Effector memory CD8-positive, alpha-beta T cell (primary cell): ENCODE measurements at places on chromosomes 11 and 22.

DNA sequence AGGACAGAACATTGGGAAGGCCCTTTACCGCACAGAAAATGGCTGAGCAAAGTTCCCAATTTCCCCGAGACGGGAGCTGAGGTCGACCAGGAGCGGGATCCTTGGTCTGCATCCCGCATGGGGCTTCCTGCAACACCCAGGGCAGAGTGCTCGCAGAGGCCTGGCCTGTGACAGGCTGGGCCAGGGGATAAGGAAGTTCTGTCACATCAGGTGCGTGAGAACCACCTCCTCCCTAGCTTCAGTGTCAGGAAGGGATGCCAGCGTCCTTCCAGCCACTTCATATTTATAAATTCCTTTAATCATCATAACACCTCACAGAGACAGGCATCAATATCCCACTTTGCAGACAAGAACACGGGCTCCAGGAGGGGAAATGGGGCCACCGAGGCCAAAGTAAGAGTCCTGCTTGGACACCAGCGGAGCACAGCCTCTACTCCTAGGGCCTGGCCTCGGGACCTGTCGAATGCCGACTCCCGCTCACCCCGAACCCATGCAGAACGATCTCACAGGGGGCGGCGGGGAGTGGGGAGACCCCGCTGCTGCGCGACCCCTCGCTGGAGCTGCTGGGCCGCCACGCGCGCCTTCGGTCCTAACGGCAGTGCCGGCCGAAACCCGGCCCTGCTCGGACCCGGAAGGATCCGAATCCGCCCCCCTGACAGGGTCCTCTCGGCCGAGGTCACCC is 532 bp downstream of the BET1L start:
- DNase-seq = no peak

DNA sequence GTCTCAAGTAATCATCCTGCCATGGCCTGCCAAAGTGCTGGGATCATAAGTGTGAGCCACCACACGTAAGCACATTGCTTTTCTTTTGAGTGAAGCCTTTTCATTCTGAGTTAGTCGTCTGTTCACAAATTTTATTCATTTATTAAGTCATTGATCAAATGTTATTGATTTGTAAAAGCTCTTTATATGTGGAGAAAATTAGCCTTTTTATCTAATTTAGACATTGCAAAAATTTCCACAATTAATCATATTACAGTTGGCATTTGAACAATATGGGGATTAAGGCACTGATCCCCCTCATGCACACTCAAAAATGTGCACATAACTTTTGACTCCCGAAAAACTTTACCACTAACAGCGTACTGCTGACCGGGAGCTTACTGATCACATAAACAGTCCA is 7.5 kb upstream of the EMID1 start:
- DNase-seq = no peak

- DNase-seq = no peak
Observed at GRCh38 chr22:21837248-21837979, 30.0 kb downstream of the MAPK1 start.

DNA sequence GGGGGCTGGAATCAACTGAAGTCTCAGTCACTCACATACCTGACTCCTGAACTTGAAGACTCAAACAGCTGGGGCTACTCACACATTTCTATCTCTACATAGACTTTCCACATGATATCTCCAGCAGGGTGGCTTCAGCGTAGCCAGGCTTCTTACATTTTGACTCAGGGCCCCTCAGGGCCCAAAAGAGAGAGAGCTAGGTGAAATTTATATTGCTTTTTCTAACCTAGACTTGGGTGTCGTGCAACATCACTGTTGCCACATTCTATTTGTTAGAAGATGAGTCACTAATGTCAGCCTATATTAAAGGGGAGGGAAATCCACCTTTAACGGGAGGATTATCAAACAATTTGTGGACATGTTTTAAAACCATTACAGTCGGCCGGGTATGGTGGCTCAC is 71.9 kb upstream of the RRM1 start:
- no peak for DNase-seq

DNA sequence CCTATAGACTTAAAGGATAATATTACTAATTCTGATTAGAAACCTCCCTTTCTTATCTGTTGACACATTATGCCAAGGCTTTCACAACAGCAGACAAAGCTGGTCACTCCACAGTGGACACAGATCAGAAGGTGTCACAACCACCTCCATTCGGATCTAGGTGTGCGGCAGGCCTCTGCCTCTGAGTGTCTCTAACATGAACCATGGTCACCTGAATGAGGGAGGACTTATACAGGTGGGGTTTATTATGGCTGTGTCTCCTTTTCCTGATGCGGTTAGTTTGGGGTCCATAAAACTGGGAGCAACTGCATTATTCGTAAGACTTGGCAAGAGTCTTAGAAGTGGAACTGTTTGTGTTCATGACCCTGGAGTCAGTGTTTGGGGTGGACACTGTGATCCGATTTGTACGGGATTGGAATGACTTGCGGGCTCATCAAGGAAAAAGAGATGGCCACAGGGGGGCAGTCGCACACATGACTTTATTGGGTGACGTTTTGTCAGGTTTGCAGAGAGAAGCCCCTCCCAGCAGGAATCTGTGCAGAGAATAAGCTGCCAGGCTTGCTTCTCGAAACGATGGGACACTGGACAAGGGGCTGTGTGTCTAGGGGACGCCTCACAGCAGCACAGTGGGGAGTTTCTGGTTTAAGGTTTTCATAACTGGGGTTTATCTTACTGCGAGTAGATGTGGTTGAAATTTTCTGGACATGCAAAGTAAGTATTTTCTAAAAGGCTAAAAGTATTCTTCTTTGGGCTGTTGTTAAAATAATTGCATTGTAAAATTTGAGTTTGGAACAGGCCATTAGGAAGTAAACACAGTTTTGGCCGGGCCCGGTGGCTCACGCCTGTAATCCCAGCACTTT is 90.6 kb downstream of the GAB4 start:
- peak; percentile 17 for DNase-seq

DNA sequence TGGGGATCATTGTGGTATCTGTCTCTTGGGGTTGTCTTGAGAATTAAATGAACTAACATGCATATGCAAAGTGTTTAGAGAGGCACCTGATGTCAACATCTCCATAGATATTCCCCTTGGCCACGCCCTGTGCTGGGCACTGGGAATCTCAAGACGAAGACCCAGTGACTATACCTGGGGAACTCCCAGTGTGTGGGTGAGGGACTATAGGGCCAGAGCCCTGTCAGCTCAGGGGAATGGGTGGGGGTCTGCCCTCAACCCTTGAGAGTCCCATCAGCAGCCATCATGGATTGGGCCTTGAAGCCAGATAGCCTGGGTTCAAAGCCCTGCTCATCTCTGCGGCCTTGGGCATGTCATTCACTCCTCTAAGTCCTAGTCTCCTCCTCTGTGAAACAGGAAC is 21.6 kb upstream of the LMO1 start:
- DNase-seq = no peak

GRCh38 chr22:44341431-44342346 is 28.9 kb upstream of the SHISAL1 start:
- DNase-seq = no peak

- DNase-seq = no peak
Observed at GRCh38 chr11:33064866-33065265, 25.5 kb downstream of the TCP11L1 start.

GRCh38 chr11:32526760-32527159 is 56.9 kb upstream of the EIF3M start:
- no peak for DNase-seq

DNA sequence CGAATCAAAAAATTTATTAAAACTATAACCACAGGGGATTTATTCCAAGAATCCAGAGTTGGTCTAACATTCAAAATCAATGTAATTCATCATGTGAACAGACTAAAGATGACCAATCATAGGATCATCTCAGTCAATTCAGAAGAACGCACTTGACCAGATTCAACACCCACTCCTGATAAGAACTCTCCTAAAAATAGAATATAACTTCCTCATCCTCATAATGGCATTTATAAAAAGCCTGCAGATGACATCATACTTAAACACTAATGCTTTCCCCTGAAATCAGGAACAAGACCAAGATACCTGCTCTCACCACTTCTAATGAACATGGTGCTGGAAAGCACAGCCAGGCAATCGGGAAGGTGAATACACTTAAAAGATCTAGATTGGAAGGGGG is 10.5 kb upstream of the MUC2 start:
- DNase-seq = no peak

DNA sequence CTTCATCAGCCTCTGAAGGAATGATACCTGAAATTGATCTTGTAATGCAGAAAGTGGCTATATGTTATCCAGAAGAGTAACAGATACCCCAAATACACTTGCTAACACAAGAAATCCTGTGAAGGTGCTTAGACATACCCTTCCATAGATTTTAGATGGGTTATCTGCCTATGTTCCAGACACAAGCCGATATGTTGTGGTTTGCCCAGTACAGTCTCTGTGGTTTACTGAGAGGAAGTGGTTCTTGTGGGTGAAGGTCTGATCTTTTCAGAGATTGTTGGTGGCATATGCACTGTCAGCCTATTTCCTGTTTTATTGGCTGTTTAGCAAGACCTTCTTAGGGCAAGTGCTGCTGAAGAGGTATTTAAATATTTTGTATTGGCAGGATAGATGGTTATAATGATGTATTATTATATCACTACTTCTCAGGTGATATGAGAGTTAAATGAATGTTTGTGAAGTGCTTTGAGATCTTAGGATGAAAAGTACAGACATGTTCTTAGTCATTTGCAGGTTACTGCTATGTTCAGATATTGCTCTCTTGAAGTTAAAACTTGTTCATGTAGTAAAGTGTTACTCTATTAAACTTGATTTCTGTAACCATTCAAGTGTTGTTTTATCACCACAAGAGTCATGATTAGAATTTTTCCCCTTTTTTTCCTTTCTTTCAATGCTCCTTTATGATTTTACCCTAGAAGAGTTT is 8.2 kb downstream of the ARHGEF12 start:
- DNase-seq = peak; percentile 60

DNA sequence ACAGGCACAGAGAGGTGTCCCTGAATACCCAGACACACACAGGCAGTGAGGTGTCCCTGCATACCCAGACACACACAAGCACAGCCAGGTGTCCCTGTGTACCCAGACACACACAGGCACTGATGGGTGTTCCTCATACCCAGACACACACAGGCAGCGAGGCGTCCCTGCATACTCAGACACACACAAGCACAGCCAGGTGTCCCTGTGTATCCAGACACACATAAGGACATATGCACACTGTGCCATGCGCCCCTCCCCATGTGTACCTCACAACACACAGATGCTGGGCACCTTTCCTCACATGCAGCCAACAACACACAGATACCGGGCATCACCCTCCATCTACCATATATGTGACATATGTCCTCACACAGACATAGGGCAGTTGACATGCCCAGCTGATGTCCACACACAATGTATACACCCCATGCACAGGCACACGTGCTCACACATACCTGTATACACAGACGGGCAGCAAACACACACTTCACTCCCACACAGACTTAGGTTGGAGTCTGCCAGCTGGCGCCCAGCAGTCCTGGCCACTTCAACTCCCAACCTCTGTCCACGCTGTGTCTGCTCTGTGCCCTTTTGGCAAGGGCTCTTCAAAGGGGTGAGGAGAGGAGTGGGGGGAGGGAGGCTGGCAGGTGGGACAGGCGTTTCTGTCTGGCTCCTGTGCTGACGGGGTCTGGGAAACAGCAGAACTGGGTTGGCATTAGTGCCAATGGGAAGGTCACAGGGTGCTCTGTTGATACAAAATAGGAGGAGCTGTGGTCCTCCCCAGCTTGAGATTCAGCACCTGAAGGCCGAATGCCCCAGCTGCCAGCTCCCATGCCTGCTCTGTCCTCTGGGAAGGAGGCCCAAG is 69.4 kb upstream of the ALX4 start:
- DNase-seq = no peak
